Naive thymus-derived CD4-positive, alpha-beta T cell (primary cell): ENCODE measurements at places on chromosomes 13 and 19. TPM values are rescaled to one million over a fixed set of nuclear protein-coding genes. Genes with fewer than 3 reads are reported as not detected.

FEM1A gene
- 17.2 TPM for total RNA-seq

- no peaks in the 10 kb centered on the region for H3K27me3 ChIP-seq
- no peaks in the 10 kb centered on the region for H3K36me3 ChIP-seq
- DNase-seq, result no peak
- no peak overlapping the region for H3K27ac ChIP-seq
- H3K4me3 ChIP-seq, result no peak overlapping the region
Observed at GRCh38 chr13:75861786-75862185, 225.7 kb downstream of the LMO7 start.

DNA sequence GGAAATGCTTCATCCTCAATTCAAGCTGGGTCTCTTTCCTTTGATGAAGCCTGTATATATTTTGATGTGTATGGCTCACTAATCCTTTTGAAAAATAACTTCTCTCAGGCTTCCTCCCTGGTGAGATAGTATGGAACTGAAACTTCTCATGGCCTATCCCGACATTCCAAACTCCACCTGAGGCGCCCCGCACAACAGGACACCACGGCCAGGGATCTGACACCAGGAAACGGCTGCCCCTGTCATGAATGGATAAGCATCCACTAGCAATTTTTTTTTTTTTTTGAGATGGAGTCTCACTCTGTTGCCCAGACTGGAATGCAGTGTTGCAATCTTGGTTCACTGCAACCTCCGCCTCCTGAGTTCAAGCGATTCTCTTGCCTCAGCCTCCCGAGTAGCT, 16.4 kb downstream of the SLC7A1 start:
- H3K4me3 ChIP-seq, result no peak overlapping the region
- no peak for DNase-seq
- H3K27ac ChIP-seq, result no peak overlapping the region
- H3K27me3 ChIP-seq, result no peaks in the 10 kb centered on the region
- H3K4me1 ChIP-seq, result no peaks in the 10 kb centered on the region

DNA sequence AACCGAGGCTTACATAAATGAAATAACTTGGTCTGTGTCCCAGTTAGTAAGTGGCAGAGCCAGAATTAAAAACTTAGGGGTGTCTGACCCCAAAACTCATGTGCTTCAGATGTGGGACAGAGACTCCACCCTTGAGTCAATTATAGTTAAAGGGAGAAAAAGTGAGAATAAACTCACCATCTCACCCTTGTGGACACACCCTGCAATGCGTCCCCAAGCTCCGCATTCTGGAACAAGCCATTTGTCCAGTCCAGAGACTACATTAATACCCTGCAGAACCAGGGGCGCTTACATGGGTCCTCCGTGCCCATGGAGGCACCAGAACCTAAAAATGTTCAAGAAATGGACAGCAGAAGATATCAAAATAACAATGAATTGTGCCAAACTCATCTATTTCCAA, 207.0 kb upstream of the ZNF507 start:
- DNase-seq, result no peak
- no peak overlapping the region for H3K27ac ChIP-seq
- no peaks in the 10 kb centered on the region for H3K27me3 ChIP-seq

C13orf42 gene
- total RNA-seq, result not detected

- H3K27me3 ChIP-seq, result no peaks in the 10 kb centered on the region
- no peaks in the 10 kb centered on the region for H3K4me1 ChIP-seq
- no peaks in the 10 kb centered on the region for H3K36me3 ChIP-seq
- H3K4me3 ChIP-seq, result no peak overlapping the region
Observed at GRCh38 chr13:35857769-35858168, 273.4 kb downstream of the DCLK1 start.

GRCh38 chr13:85698256-85698655, 101.0 kb downstream of the SLITRK6 start:
- no peaks in the 10 kb centered on the region for H3K36me3 ChIP-seq
- H3K27me3 ChIP-seq, result no peaks in the 10 kb centered on the region
- no peak for DNase-seq
- no peak overlapping the region for H3K27ac ChIP-seq

- no peaks in the 10 kb centered on the region for H3K36me3 ChIP-seq
- no peaks in the 10 kb centered on the region for H3K27me3 ChIP-seq
- no peak overlapping the region for H3K4me3 ChIP-seq
- H3K27ac ChIP-seq, result no peak overlapping the region
- H3K4me1 ChIP-seq, result no peaks in the 10 kb centered on the region
Observed at GRCh38 chr13:113647351-113648215, 10.4 kb downstream of the ATP4B start.

GRCh38 chr13:72383646-72384045, 343.8 kb downstream of the MZT1 start:
- no peaks in the 10 kb centered on the region for H3K36me3 ChIP-seq
- no peak for DNase-seq
- H3K27me3 ChIP-seq, result no peaks in the 10 kb centered on the region

GRCh38 chr13:110423689-110424302, 116.7 kb downstream of the COL4A2 start:
- DNase-seq, result no peak
- no peaks in the 10 kb centered on the region for H3K4me1 ChIP-seq
- H3K36me3 ChIP-seq, result no peaks in the 10 kb centered on the region
- H3K27me3 ChIP-seq, result peaks cover 31% of the 10 kb centered on the region

GRCh38 chr19:16888629-16889365, at the start of gene F2RL3:
F2RL3 (plus strand) TSS chr19:16888999; CDS start chr19:16889190, 191 bp downstream.
- DNase-seq, result no peak
- no peak within 1 kb of the TSS for H3K27ac ChIP-seq
- no peaks in the 10 kb centered on the region for H3K36me3 ChIP-seq

- no peaks in the 10 kb centered on the region for H3K4me1 ChIP-seq
- no peaks in the 10 kb centered on the region for H3K36me3 ChIP-seq
- H3K27ac ChIP-seq, result no peak overlapping the region
- H3K4me3 ChIP-seq, result no peak overlapping the region
Observed at GRCh38 chr19:27887946-27888345, 1325.0 kb downstream of the UQCRFS1 start.

KLF5 gene
- total RNA-seq, result 12.8 TPM

STXBP2 gene
- 220 TPM for total RNA-seq

DNA sequence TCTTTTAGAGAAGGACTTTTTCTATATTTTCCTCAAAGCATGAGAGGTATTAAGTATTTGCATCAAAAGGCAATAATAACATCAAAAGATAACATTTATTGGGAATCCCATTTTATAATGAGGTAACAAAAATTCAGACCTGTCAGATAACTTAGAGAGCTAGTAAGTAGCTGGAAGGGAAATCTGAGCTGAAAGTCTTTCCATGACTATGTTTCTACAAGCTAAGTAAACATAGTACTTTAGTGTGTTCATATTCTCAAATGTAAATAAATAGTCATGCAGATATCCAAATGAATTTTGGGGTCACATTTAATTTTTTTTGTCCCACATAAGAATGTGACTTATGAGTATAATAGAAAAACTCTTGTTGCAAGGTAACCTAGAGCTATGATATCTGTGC, 87.3 kb upstream of the FBXL3 start:
- H3K4me1 ChIP-seq, result no peaks in the 10 kb centered on the region
- H3K27ac ChIP-seq, result no peak overlapping the region
- no peaks in the 10 kb centered on the region for H3K36me3 ChIP-seq
- H3K4me3 ChIP-seq, result no peak overlapping the region
- H3K27me3 ChIP-seq, result no peaks in the 10 kb centered on the region

DNA sequence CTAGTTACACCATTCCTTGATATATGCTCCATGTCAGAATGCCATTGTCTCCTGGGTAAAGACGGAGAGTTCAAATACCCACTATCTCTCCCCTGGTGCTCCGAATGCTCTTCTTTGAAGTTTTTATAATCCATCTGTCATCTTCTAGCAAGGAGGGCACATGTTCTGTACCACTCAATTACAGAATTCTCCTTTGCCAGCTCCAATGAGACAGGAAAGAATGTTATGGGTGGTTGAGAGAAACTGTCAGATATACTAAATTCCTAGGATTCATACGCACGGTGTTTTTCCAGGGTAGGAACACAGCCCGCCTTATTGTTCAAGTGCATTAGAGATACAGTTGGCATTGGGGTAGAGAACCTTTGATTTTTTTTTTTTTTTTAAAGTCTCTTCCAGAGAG, 118.0 kb upstream of the ZNF536 start:
- no peak for DNase-seq
- H3K4me3 ChIP-seq, result no peak overlapping the region
- no peaks in the 10 kb centered on the region for H3K36me3 ChIP-seq
- no peaks in the 10 kb centered on the region for H3K27me3 ChIP-seq
- H3K27ac ChIP-seq, result no peak overlapping the region
- no peaks in the 10 kb centered on the region for H3K4me1 ChIP-seq

- H3K4me3 ChIP-seq, result no peak overlapping the region
- no peak for DNase-seq
- no peaks in the 10 kb centered on the region for H3K27me3 ChIP-seq
- peak overlapping the region; percentile 85 for H3K27ac ChIP-seq
- H3K4me1 ChIP-seq, result peaks cover 35% of the 10 kb centered on the region
- peaks cover 13% of the 10 kb centered on the region for H3K36me3 ChIP-seq
Observed at GRCh38 chr19:41325640-41325946, 15.6 kb downstream of the CCDC97 start.

GRCh38 chr13:38872693-38873092, 117.9 kb downstream of the STOML3 start:
- no peak overlapping the region for H3K4me3 ChIP-seq
- H3K27me3 ChIP-seq, result no peaks in the 10 kb centered on the region
- peak; percentile 7 for DNase-seq
- H3K27ac ChIP-seq, result no peak overlapping the region
- no peaks in the 10 kb centered on the region for H3K4me1 ChIP-seq

GRCh38 chr13:28440774-28441504, 54.0 kb downstream of the FLT1 start:
- no peak for DNase-seq
- no peak overlapping the region for H3K4me3 ChIP-seq
- H3K27me3 ChIP-seq, result no peaks in the 10 kb centered on the region
- no peak overlapping the region for H3K27ac ChIP-seq
- no peaks in the 10 kb centered on the region for H3K4me1 ChIP-seq

DNA sequence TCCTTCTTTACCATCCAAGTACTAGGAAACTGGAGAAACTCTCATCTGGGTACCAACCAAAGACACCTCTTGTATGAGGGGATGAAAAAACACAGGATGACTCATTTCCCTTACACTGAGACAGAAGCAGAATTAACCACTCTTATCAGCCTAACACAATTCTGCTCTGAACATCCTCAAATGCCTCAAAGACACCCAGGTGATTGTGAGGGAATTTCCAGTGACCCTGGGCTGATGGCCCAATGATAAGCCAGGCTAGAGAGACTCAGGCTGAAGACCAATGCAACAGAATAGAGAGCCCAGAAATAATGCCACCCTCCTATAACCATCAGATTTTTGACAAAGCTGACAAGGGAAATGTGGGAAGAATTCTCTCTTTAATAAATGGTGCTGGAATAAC, 7.0 kb downstream of the ZNF737 start:
- H3K4me3 ChIP-seq, result no peak overlapping the region
- H3K4me1 ChIP-seq, result no peaks in the 10 kb centered on the region
- no peak overlapping the region for H3K27ac ChIP-seq
- no peaks in the 10 kb centered on the region for H3K27me3 ChIP-seq
- no peak for DNase-seq
- H3K36me3 ChIP-seq, result peaks cover 8% of the 10 kb centered on the region

- no peaks in the 10 kb centered on the region for H3K36me3 ChIP-seq
- no peak for DNase-seq
- no peaks in the 10 kb centered on the region for H3K27me3 ChIP-seq
Observed at GRCh38 chr19:29395734-29396414, 129.9 kb upstream of the VSTM2B start.

- H3K36me3 ChIP-seq, result peaks cover 4% of the 10 kb centered on the region
- H3K27ac ChIP-seq, result no peak overlapping the region
- no peak for DNase-seq
- H3K27me3 ChIP-seq, result no peaks in the 10 kb centered on the region
- no peaks in the 10 kb centered on the region for H3K4me1 ChIP-seq
Observed at GRCh38 chr19:5024282-5024681, 55.4 kb downstream of the KDM4B start.

C5AR2 gene
- 0.24 TPM for total RNA-seq

GRCh38 chr19:10450191-10450852, 30.0 kb downstream of the PDE4A start:
- no peak overlapping the region for H3K27ac ChIP-seq
- no peaks in the 10 kb centered on the region for H3K4me1 ChIP-seq
- DNase-seq, result no peak
- H3K36me3 ChIP-seq, result no peaks in the 10 kb centered on the region
- H3K4me3 ChIP-seq, result no peak overlapping the region
- no peaks in the 10 kb centered on the region for H3K27me3 ChIP-seq

GRCh38 chr19:46515879-46516350, 20.2 kb upstream of the PNMA8B start:
- H3K27me3 ChIP-seq, result no peaks in the 10 kb centered on the region
- H3K36me3 ChIP-seq, result no peaks in the 10 kb centered on the region
- no peak for DNase-seq
- H3K4me3 ChIP-seq, result no peak overlapping the region
- H3K4me1 ChIP-seq, result peaks cover 40% of the 10 kb centered on the region

ZNF415 gene
- 2.1 TPM for total RNA-seq

DNA sequence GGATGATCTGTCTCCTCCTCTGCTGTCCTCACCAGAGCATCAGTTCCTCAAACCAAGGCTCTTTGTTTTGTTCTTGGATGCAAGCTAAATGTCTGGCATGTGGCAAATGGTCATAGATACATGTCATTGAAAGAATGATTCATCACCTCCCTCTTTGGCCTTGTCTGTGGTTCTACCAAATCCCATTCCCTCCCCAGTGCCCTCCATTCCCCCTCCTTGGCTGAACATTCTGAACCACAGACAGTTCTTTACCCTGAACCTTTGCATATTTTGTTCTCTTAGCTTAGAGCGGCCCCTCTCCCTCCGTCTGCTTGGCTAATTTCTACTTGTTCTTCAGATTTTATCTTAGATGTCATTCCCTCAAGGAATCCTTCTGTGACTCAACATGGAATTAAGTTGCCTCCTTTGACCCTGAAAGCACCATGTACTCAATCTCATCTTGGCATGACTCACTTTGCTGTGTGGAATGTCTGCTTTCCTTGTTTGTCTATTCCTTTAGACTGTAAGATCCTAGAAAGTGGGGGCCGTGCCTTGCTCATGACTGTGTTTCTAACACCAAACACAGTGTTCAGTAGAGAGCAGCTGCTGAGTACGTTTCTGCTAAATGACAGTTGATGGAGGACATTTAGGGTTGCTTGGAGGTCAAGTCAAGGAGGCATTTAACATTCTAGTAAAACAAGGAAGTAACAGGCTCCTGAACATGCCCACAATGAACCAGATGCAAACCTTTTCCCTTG, 8.1 kb downstream of the ALOX5AP start:
- no peak for DNase-seq
- no peak overlapping the region for H3K27ac ChIP-seq
- H3K36me3 ChIP-seq, result peaks cover 1% of the 10 kb centered on the region
- H3K27me3 ChIP-seq, result no peaks in the 10 kb centered on the region
- H3K4me1 ChIP-seq, result peaks cover 37% of the 10 kb centered on the region
